ENCODE measurements at places on chromosomes 3 and 15.

- no peak for DNase-seq
These were observed 112.8 kb upstream of the TLE3 start for GRCh38 chr15:70210528-70210927.

- DNase-seq: no peak
These were observed 17.9 kb downstream of the SHF start for GRCh38 chr15:45169608-45170480.

DNA sequence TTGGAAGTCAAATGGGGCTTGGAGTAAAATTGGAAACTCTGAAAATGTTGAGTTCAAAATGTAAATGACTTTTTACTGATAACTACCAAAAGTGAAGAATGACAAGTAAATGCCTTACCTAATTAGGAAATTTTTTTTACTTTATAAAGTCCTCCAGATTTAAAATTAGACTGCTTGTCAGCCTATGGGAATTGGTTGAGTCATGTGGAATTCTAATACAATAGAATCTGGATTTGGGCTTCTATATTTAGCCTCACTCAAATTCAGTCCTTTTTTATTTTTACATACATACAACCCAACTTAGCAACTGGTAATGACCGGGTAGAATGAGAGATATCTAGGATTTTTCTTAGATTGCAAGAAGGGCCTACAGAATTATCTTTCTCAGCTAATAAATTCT lies 158.9 kb upstream of the CADPS start:
- no peak for DNase-seq

- no peak for DNase-seq
These were observed 2.6 kb downstream of the SLITRK3 start for GRCh38 chr3:165193366-165194254.

DNA sequence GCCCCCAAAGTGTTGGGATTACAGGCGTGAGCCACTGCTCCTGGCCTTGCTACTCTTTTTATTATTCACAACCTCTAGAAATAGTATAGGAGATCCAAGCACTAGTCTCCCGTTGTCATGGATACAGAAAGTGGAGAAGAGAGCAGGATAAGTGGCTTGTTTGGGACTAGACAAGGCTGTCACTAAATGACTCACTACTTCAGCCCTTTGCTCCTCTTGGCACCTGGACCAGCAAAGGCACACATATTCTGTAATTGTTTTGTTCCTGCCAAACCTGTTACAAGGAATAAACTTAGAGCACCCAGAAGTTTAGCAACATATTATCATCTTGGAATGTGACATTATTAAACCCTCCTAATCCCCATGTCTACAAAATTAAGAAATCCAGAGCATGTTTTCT lies 427.2 kb upstream of the THBS1 start:
- no peak for DNase-seq

GRCh38 chr3:174002543-174002942 lies 605.0 kb downstream of the NLGN1 start:
- DNase-seq: no peak

GRCh38 chr15:66783314-66783713 lies 81.3 kb downstream of the SMAD6 start:
- DNase-seq: no peak

- DNase-seq: no peak
These were observed 534.5 kb upstream of the TBL1XR1 start for GRCh38 chr3:177731644-177732268.

- no peak for DNase-seq
These were observed 319.4 kb upstream of the POU1F1 start for GRCh38 chr3:87595798-87596197.

DNA sequence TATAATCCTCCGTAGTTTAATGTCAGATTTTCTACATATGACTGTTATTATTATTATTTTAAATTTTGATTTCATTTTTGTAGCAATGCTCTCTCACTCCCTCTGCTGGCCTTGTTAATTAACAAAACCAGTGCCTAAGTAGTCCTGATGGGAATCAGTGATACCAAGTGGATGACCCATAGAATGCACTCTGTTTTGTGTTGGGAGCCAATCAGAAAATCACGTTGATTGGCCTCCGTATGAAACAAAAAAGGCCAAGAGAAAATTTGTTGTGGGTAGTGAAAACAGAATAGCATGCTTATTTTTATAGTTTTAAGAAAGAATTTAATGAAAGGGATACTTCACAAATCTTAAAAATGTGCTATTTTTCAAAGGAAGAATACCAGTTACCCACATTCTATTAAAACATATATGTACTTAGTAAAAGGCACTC lies 34.4 kb upstream of the MEIS2 start:
- DNase-seq: no peak

- no peak for DNase-seq
These were observed 388.1 kb downstream of the FGF12 start for GRCh38 chr3:192339214-192339613.

DNA sequence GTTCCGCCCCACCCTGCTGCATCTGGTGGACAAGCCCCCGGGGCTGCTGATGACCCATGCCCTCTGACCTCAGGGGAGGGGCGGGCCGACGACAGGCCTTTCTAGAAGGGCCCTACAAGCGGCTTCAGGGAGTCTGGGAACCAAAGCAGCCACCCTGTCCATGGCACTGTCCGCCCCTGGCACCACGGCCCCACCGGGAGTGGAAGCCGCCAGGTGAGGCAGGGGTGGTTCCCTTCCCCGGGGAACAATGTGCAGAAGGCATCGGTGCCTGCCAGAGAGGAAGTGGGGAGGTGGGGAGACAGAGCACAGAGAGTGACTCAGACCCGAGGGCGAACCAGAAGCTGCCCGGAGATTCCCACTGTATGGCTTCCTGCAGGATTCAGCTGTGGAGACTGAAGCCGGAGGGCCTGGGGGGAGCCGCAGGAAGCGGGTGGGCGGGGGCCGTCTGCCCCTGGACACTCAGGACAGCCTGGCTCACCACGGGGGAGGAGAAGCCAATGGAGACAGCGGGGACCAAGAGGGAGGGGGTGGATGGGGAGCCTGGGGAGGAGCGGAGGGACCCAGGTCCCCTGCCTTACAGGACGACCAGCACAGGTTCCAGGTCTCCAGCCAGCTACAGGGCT lies 134.0 kb downstream of the TPRA1 start:
- no peak for DNase-seq

DNA sequence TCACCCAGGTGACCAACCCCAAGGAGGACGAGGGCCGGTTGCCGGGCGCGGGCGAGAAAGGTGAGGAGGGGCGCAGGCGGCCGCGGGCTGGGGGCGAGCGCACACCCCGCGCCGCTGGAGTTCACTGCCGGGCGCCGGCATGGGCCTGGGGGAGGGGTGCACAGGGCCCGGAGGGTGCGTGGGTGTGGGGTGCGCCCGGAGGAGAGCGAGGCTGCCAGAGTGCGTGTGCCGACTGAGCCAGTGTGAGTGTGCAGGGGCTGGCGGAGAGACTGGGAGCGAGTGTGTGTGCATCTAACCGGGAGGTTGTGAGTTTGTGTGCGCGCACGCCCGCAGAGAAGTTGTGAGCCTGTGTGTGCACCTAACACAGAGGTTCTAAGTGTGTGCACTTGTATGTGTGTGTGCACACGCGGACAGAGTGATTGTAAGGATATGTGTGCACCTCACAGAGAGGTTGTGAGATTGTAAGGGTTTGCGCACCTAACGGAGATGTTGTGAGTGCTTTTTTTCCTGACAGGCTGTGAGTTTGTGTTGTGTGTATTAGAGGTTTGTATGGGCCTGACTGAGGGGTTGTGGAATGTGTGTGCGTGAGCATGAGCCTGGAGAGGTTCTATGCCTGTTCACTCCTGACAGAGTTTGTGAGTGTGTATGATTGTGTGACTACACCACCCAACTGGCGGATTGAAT lies 681 bp downstream of the CTDSPL start:
- DNase-seq: no peak

DNA sequence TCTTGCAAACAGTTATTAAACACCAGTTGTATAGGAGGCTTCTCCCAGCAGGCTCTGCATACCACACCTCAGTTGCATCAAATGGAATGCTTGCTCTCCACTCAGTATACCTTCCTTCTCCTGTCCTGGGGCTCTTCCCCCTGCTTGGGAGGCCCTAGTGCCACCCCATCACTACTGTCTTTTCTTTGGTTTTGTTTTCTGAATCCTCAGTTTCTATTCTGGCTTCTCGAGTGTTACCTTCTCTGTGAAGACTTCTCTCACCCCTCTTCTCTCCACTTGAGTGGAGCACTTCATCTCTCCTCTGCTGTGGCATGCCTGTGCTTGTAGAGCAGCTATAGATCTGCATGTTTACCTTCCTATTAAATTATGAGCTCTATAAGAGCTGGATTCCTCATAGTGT lies 75.7 kb upstream of the TPRG1 start:
- no peak for DNase-seq

DNA sequence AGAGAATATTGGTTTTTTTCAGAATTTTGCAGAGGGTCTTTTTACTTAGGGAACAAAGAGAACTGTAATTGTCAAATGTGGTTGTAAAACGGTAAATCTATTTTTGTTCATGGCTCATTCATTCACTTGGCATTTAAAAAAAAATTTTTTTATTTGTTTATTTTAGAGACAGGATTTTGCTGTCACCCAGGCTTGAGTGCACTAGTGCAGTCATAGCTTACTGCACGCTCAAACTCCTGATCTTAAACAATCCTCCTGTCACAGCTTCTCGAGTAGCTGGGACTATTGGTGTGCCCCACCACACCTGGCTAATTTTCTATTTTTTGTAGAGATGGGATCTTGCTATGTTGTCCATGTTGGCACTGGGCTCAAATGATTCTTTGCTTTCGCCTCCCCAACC lies 301.8 kb downstream of the LPP start:
- no peak for DNase-seq

GRCh38 chr15:91878319-91878870 lies 24.9 kb downstream of the SLCO3A1 start:
- DNase-seq: no peak

- DNase-seq: no peak
These were observed 59.7 kb downstream of the MAP4 start for GRCh38 chr3:47956521-47956920.

DNA sequence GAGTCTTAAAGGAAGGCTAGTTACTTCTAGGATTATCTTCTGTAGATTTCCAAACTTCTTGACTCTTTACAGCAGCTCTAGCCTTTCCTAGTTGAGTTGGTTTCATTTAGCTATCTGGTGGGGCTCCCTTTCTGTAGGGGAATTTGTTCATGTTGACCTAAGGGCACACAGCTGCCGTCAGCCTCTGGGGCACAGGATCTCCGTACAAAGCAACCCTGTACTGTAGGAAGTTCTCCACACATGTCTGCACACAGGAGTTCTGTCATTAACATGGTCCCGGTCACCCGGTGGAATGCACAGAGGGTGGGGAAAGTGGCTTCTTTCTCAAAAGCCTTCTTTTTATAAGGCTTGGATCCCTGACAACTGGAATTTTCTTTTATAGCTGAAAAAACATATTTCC lies 88.7 kb upstream of the TNIK start:
- no peak for DNase-seq

DNA sequence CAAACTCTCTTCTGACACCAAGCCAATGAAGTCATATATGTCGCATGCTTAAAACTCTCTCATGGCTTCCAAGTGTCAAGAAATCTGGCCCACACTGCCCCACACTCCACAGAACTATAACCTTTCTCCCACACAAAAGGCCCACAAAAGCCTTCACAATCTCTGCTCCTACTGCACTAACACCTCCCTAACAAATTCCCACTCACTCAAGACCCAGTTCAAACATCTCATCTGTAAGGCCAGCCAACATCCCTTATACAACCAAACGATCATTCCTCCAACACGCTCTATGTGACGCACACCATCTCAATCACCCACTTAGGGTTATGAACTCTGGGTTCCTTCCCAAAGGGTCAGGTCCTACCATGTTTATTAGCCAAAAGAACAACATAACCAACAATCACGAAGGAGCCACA lies 13.5 kb downstream of the TBC1D2B start:
- DNase-seq: no peak

GRCh38 chr3:108150200-108150599 lies 59.4 kb upstream of the CD47 start:
- DNase-seq: no peak

DNA sequence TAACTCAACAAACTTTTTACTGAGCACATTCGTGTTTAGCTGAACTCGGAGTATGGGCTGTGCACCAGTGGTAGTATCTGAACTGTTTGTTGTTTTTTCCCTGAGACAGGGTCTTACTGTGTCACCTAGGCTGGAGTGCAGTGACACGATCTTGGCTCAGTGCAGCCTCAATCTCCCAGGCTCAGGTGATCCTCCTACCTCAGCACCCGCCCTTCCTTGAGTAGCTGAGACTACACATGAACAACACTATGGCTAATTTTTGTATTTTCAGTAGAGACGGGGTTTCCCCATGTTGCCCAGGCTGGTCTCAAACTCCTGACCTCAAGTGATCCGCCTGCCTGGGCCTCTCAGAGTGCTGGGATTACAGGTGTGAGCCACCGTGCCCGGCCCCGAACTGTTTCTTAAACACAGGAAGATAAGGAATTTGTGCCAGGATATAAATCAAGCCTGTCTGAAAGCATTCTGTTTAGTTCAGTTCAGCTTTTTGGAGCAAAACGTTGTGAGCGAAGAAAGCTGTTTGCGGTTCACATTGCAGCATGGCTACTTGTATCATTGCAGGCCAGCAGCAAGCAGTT lies 40.4 kb upstream of the SKOR1 start:
- no peak for DNase-seq

GRCh38 chr3:145370870-145371269 lies 790.1 kb downstream of the PLOD2 start:
- no peak for DNase-seq

GRCh38 chr3:194212845-194213331 lies 76.9 kb downstream of the HES1 start:
- no peak for DNase-seq

GRCh38 chr3:182027366-182027765 lies 315.6 kb downstream of the SOX2 start:
- no peak for DNase-seq

DNA sequence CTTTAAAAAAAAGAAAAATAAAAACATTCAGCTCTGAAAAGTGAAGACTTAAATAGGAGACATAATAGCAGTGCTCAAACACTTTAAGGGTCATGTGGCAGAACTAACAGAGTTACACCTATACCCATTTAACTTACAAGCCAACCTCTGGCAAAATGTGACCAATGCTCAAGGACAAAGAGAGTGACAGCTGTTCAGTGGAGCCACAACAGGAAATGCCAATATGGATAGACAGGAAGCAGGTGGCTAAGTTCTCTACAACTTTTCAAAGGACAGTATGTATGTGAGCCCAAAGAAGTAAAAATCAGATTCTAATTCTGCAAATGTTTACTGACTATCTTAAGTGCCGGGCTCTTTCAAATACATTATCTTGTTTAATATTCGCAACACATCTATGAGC lies 3.4 kb downstream of the TMCC1 start:
- DNase-seq: no peak
